ENCODE measurements at places on chromosomes 6 and 20.

DNA sequence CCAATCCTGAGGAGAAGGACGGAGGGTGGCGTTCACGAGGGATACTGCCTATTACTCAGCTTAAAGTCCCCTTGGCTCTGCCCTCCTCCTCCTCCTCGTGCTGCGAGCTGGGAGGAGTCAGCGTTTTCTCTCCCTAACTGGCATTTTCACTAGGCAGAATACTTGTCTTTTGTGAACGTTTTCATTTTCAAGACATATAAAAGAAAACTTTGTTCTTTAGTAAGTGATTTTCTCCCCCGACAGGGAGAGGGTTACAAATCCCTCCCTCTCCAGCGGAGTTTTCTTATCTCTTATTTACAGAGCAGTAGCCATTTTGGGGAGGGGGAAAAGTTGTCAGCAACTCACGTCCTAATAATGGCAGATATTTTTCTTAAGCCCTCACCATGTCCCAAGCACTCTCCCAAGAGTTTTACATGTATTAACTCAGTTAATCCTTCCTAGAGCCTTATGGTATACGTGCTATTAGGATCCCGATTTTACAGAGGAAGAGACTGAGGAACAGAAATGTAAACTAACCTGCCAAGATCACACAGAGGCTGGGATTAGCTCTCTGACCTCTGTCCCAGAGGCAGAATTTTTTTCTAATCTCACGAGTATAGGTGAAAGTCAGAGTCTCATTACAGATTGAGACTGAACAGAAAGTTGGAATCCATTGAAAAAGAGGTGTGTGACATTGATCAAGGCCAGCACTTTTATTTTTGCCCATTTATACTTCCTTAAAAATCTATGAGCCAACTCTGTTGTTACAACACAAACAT lies 30.0 kb upstream of the ZNF217 start:
- peak; percentile 82 for DNase-seq

DNA sequence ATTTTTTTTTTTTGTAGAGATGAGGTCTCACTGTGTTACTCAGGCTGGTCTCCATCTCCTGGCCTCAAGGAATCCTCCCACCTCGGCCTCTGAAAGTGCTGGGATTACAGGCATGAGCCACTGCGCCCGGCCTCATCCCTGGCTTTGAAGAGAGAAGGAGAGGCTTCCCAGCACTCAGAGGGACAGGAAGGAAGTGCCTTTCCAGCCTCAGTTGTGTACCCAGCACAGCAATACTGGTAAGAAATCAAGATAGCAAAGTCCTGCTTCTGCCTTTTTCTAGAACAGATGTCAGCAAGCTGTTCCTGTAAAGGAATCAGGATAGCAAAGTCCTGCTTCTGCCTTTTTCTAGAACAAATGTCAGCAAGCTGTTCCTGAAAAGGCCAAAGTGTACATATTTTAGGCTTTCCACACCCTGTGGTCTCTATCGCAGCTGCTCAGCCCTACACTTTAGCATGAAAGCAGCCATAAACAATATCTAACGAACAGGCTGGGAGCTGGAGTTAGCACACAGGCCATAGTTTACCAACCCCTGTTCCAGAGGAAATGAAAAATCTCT lies 6.3 kb upstream of the PLTP start:
- no peak for DNase-seq

- DNase-seq: no peak
Observed at GRCh38 chr20:17844549-17845298, 123.9 kb downstream of the SNX5 start.

DNA sequence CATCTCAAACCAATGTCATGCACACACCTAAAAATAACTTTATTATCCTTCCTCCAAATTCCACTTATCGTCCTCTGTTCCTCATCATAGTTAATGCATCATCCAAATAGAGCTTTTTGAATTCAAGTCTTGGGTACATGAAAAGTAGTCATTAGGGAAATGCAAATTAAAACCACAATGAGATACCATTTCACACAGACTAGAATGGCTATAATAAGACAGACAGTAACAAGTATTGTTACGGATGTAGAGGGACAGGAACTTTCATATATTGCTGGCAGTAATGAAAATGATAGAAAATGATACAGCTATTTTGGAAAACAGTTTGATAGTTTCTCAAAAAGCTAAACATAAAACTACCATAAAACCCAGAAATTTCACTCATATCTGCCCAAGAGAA lies 59.1 kb downstream of the FHL5 start:
- DNase-seq: no peak

GRCh38 chr6:27879837-27880236 lies 32.4 kb downstream of the OR2B2 start:
- DNase-seq: no peak

All from EH (cell line).